ENCODE measurements at places on chromosomes 1 and 21.

GRCh38 chr1:165496501-165496900 is 47.3 kb upstream of the LRRC52 start:
- no peak for DNase-seq

DNA sequence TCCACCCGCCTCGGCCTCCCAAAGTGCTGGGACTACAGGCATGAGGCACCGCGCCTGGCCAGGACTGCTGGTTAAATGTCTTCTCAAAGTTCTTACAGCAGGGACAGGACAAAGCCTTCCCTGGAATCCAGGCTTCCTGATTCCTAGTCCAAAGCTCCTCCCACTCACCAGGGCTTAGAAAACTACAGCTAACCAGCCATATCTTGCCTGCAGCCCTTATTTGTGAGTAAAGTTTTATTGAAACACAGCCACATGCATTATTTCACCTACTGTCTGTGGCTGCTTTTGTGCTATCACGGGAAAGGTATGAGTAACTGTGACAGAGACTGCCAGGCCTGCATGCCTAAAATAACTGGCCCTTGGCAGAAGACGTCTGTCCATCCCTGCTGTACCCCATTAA is 24.4 kb downstream of the TMCO4 start:
- no peak for DNase-seq

GRCh38 chr1:179334440-179334839 is 31.3 kb upstream of the AXDND1 start:
- DNase-seq, result no peak

GRCh38 chr21:25859235-25859929 is 124.6 kb downstream of the GABPA start:
- DNase-seq, result no peak

DNA sequence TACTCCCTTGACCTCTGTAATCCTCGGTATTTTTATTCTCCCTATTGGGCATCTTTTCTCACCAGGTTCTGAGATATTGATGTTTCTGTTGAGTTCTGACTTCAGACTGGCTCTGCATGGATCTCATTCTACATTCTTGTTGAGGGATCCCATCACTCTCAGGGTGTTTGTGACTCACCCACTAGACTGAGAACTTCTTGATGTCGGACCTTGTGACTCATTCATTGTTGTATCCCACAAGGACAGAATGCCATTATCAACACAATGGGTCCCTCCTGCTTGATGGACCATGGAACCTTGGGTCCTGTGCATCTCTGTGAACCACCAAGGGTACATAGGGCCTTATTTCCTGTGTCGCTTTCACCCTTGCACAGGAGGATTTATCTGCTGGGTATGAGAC is 174.1 kb downstream of the PBX1 start:
- no peak for DNase-seq

GRCh38 chr1:115466433-115466832 is 128.4 kb upstream of the NGF start:
- DNase-seq, result no peak

- DNase-seq, result no peak
These were observed 53.2 kb upstream of the B3GALNT2 start for GRCh38 chr1:235557495-235557894.

DNA sequence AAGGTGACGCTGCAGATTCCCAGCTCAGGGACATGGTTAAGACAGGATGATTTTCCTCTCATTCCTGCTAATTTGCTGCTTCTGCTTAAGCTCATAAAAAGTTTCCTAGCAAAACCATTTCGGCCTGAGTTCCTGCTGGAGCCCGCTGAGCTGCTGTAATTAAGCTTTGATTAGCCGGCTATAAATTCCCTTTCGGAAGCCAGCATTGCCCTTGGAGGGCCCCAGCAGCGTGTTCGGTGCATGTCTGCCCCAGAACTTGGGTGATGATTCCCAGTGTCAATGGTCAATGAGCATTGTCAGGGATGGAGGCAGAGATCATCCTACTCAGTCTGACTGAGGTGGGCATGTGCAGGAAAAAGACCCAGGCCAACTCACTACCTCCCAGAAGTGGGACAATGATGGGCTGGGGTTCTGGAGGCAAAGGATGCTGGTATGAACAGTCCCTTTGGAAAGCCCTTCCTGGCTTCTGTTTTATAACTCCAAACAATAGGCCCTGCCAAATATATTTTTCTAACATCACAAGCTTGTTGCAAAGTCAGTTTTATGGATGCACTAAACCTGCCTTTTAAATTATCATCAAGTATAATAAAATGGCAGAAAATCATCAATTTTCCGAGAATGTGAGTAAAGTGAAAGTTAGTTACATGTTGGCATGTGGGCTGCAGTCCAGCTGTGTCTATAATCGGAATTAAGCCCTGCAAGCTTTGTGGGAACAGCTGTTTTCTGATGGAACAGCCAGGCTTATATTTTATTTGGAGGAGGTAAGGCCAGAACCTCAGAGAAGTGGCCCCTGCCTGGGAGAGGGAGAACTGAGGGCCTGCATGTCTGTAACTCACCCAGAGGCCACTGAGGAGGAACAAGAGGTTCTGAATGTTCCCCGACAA is 257.1 kb downstream of the GRIK3 start:
- DNase-seq, result no peak

DNA sequence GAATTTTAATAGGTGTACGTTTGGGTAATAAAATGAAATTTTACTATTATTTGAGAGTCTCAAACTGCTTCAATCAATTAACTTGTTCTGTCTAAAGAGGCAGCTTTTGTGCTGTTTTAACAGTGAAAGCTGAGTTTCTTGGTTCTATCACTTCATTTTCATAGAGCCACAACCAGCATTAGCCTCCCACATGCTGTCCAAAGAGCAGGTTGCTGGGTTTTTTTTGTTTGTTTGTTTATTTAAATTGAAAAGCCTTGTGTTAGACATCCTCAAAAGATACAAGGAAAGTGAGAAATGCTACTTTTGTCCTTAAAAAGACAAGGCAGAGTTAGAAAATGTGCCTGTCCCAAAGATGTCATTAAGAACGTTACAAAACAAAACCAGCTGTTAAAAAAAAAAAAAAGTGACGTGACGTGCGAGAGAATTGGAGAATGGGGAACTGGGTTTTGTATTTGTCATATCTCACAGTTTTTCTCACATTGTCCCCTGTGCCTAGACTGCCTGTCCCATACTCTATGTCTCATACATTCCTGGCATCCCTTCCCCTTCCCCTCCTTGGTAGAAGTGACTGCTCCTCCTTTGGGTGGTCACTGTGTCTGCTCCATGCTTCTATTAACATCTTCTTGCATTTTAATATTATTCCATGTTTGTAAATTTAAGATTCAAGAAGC is 63.1 kb upstream of the CD34 start:
- DNase-seq, result no peak

DNA sequence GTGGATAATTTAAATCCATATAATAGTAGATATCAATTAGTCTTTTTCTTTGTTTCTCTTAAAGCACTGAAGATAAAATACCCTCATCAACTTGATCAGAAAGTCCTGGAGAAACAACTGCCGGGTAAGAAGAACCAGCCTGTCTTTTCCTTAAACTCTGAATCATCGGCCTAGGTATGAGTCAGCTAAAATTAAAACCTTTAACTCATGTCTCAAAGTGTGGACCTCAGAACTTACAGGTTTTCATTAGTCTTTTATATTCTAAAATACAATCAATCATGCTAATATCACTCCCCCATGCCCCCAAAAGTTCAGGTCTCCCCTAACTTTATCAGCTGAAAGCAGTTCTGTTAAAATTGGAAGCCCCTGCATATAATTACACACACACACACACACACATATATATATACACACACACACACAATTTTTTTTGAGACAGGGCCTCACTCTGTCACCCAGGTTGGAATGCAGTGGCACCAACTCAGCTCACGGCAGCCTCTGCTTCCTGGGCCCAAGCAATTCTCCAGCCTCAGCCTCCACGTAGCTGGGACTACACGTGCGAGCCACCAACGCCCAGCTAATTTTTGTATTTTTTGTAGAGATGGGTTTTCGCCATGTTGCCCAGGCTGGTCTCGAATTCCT is 61.3 kb downstream of the B3GALNT2 start:
- no peak for DNase-seq

DNA sequence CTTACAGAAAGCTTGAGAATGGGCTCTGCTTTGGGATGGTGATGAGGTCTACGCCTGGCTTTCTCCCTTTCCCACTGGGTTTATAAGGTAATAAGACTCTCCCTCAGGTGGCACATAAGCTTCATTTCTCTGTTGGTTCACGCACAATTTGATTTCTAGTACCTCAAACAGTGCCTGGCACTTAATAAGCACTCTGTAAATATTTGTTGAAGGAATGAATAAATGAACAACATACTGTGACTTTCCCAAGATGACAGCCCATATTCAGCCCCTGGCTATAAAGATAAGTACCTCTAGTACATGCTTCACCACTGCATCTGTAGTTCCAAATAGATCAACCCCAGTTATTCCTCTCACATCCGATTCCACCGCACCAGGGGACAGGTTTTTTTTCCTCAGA is 17.8 kb downstream of the COPA start:
- DNase-seq, result peak; percentile 14

DNA sequence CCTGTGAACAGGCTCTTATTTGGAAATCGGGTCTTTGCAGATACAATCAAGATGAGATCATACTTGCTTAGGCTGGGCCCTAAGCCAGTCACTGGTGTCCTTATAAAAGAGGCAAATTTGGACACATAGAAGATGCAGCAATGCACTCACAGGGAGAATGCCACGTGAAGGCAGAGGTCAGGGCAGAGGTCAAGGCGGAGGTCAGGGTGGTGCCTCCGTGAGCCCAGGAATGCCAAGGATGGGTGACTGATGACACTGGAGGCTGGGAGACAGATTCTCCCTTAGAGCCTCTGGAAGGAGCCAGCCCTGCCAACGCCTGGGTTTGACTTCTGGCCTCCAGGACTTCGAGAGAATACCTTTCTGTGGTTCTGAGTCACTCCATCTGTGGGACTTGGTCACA is 22.8 kb upstream of the C1orf174 start:
- DNase-seq, result no peak

GRCh38 chr1:23816906-23817305 is 8.3 kb downstream of the HMGCL start:
- no peak for DNase-seq

DNA sequence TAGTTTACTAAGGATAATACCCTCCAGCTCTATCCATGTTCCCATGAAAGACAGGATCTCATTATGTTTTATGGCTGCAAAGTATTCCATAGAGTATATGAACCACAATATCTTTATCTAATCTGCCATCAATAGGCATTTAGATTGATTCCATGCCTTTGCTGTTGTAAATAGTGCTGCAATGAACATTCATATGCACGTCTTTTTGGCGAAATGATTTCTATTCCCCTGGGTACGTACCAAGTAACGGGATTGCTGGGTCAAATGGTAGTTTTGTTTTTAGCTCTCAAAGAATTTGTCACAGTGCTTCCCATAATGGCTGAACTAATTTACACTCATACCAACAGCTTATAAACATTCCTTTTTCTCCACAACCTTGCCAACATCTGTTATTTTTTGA is 750.9 kb downstream of the BRINP3 start:
- DNase-seq, result no peak

DNA sequence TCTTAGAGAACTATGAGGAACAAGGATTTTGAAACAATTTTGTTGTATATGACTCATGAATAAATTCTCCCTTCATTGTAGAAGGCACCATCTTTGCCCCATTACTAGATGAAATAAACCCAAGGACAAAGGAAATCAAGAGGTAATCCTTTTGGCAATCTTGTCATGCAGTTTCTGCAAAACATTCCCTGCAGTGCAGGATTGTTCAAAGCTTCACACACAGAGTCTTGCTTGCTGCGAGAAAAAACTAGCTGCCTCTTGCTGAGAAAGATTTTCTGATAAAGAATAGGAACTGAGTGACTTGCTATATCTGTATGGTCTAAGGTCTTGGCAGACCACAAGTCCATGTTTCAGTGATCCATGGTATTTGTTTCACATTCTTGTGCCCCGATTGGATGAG is 657.4 kb upstream of the ADGRL4 start:
- DNase-seq, result no peak

GRCh38 chr1:54337928-54338327 is 68.3 kb downstream of the SSBP3 start:
- no peak for DNase-seq

- no peak for DNase-seq
These were observed 311.7 kb upstream of the LRRC7 start for GRCh38 chr1:69256036-69256435.

GRCh38 chr1:175367039-175367758 is 174.6 kb upstream of the KIAA0040 start:
- no peak for DNase-seq

GRCh38 chr1:69567652-69568420 is at the start of gene LRRC7:
LRRC7 (plus strand) TSS chr1:69567922; CDS start chr1:69568640, 718 bp downstream.
- DNase-seq, result no peak

DNA sequence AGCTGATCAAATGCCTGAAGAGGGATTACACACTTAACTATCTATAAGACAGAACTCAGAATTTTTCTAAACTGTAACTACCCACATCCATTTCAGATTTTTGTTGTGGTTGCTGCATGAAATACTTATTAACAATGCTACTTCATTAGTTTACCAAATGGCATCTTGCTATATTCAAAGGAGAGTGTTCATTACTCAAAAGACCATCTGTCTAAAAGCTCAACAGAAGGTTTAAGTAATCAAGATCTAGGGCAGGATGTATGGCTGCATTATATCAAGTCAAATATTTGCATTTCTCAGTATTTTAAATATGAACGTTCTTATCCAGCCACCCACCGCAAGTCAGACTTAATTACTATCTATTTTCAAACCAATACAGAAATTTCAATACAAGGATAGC is 79.9 kb downstream of the SIPA1L2 start:
- DNase-seq, result no peak

- DNase-seq, result no peak
These were observed 7.9 kb downstream of the KIF21B start for GRCh38 chr1:201015551-201016091.

DNA sequence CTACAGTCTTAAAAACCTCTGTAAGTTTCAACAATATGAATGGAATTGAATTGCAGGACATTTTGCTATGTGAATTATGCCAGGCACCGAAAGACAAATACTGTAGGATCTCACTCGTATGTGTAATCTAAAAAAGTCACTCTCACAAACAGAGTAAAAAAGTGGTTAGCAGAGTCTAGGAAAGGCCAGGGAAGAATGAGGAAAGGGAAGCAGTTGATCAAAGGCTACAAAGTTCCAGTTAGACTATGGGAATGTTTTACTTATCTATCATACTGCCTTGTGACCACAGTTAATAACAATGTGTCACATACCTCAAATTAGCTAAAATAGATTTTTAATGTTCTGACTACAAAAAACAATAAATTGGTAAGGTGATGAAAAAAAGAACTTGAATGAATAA is 565.4 kb upstream of the BRINP3 start:
- DNase-seq, result no peak

GRCh38 chr1:228842094-228842775 is 107.0 kb downstream of the RHOU start:
- DNase-seq, result no peak

- no peak for DNase-seq
These were observed 17.9 kb upstream of the PWP2 start for GRCh38 chr21:44089001-44089911.

- no peak for DNase-seq
These were observed 72.5 kb upstream of the TNFSF18 start for GRCh38 chr1:173122958-173123852.

- no peak for DNase-seq
These were observed 34.9 kb downstream of the DEGS1 start for GRCh38 chr1:224217655-224218623.

GRCh38 chr1:183996396-183996795 is 41.1 kb downstream of the COLGALT2 start:
- no peak for DNase-seq

GRCh38 chr1:42179900-42180329 is 15.4 kb upstream of the GUCA2A start:
- no peak for DNase-seq
